ENCODE measurements at places on chromosomes 6 and 20.

DNA sequence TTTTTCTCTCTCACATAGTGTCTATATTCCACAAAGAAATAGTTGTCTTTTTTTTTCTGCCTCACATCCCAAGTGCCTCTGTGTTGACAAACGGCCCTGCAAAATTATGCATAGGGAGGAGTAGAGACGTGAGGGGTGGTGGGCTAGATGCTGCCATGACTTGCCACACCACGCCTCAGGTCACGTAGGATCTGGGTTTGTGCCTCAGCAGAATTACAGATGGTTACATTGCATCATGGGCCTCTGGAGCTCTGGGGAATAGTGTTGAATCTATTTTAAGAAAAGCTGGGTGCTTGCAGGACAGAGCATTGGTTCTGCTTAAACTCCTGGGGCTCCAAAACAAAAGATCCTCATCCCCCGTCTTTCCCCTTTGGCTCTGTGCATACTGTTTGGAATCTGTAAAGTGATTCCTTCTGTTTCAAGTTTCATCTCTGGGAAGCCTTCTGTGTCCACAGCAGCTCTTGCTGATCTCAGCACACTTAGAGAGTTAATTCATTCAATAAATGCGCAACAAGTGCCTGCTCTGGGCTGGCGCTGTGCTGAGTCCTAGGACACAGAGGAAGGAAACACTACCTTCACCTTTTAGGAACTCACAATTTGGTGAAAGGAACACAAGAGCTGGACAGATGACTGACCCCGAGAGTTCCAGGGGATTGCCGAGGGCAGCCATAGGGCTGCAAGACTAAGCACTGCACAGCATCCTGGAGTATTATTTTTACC lies 2.4 kb downstream of the FANCE start:
- DNase-seq, result no peak

GRCh38 chr6:87070741-87071140 lies 24.2 kb downstream of the CGA start:
- DNase-seq, result no peak

GRCh38 chr20:14232650-14233049 lies 104.8 kb downstream of the FLRT3 start:
- DNase-seq, result no peak

GRCh38 chr6:30884521-30885480 lies 482 bp downstream of the DDR1 start:
- DNase-seq, result peak; percentile 38

GRCh38 chr20:37911838-37912281 lies 8.9 kb downstream of the VSTM2L start:
- no peak for DNase-seq

GRCh38 chr20:50172347-50173013 lies 18.1 kb upstream of the CEBPB start:
- no peak for DNase-seq

GRCh38 chr6:111110036-111110435 lies 22.7 kb downstream of the SLC16A10 start:
- no peak for DNase-seq

- no peak for DNase-seq
Measured at GRCh38 chr20:13786143-13786828, 1.5 kb downstream of the NDUFAF5 start.

GRCh38 chr6:136786658-136787057 lies 5.6 kb downstream of the MAP3K5 start:
- no peak for DNase-seq

DNA sequence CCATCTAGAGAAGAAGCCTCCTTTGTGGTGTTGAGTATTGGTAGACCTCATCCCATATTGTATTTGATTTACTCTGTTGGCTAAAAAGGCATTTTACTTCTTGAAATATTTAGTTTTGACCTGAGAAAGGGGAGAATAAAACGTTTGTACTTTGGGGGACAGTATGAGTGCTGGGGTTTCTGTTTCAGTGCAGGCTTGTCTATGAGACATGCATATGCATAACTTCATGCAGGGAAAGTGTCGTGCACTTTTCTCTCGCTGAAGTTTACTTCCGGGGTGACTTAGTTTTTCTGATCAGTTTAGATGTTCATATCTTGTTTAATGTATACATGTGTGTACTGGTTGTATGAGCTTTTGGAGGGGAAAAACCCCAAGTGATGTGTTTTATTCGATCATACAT lies 59.5 kb downstream of the UTRN start:
- no peak for DNase-seq

- DNase-seq, result no peak
Measured at GRCh38 chr6:170253910-170254269, 37.0 kb downstream of the DLL1 start.

- DNase-seq, result peak; percentile 27
Measured at GRCh38 chr6:163814494-163815364, 400.2 kb downstream of the QKI start.

GRCh38 chr6:118872726-118873125 lies 21.2 kb upstream of the ASF1A start:
- no peak for DNase-seq

DNA sequence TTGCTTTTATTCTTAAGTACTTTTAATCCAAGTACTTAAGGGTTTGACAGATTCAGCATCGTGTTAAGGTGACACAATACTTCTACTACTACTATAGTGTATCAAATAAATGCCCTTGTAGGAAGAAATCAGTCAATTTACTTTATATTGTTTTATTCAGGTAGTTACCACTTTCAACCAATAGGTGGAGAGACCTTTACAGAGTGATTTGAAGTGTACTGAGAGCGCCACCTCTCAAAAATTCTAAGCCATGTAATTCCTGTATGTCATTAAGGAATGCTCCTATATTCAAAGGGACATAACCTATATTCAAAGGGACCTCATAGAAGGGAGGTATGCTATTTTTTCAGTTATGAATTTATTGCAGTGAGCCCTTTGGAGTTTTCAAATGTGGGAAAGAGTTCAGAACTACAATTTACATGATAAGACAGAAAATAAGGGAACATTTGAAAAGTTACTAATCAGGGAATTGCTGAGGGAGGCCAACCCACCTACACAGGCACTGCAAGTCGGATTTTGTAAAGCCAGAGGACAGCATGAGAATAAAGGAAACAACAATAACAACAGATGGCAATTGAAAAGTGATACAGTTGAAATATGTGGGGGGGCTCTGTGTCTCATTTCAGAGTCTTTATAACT lies 955.6 kb downstream of the TBC1D32 start:
- DNase-seq, result no peak

DNA sequence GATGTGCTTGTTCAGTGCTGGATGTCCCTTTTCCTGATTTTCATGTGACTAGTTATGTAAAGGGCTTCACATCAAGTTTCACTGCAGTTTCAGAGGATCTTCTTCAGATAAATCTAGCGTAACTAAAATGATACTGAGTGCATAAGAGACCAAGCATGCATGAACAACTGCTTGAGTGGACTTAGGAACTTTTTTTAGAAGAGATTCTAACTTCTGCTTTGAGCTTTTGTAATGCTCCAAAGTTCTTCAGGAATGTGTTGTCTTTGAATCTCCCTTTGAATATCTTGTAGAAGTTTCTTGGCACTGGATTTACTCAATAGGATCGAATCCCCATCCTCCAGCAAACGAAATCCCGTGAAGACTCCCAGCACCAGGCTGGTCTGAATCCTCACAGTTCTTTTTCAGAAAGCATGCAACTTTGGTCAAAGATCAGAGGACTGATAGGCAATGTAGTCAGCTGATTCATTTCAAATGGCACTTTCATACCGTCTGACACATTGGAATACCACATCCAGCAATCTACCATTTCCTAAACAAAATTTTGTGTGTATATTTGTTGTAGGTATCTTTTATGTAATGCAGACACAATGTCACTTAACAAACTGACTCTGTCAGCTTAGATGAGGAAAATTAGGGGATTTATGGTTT lies 33.2 kb downstream of the ENPP1 start:
- no peak for DNase-seq

GRCh38 chr20:14883324-14883723 lies 545.9 kb upstream of the FLRT3 start:
- DNase-seq, result no peak

- DNase-seq, result no peak
Measured at GRCh38 chr6:40888456-40888990, 150.5 kb downstream of the UNC5CL start.

- no peak for DNase-seq
Measured at GRCh38 chr6:165110860-165111259, 198.5 kb downstream of the C6orf118 start.

DNA sequence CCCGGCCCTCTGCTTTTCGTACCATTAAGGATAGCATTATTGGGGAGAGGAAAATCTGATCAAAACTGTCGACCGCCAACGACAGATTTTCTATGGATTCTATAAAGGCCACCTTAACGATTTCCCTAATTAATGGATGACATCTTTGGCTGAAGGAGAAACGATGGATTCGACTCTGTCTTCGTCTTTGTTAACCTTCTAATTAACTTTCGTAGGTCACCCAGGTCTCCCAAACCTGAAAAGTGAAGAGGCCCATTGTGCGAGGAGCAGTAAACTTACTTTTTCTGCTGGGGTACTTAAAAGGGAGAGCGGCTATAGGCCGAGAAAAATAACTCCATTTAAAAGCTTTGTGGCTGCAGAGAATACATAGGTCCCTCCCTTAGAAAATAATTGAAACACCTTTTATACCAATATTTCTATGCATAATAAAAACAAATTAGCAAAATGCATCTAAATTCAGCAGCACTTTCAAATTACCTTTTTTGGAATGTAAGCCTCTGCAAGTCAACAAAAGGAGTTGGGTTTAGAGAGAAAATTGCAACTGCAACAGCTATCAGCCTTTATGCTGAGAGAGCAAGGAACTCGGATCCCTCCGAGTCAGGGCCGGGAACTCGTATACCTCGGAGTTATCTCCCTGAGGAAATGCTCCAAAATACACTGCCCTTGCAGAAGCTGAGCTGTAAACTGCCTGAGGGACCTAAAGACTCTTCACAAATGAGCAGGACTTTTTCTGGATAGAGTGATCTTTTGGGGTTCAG lies 31.4 kb upstream of the NR2E1 start:
- no peak for DNase-seq

- no peak for DNase-seq
Measured at GRCh38 chr20:33160681-33161080, 7.3 kb upstream of the BPIFA2 start.

DNA sequence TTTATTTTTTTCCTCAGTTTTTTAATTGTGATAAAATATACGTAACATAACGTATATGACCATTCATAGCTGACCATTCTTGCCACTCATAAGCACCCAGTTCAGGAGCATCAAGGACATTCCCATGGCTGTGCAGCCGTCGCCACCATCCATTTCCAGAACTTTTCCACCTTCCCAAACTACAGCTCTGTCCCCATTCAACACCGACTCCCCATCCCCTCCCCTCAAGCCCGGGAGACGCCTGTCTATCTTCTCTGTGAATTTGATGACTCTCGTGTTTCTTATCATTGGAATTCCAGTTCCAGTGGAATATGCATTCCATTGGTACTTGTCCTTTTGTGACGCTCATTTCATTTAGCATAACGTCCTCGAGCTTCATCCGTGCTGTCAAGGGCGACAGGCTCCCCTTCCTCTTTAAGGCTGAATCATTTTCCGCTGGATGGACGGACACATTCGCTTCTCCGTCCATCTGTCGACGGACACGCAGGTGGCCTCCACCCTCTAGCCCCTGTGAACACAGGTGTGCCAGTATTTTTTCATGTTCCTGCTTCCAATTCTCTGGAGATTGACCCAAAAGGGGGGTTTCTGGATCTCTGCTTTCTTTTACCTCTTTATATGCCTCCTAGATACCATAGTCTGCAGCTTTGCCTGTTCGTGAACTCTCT lies 88.1 kb downstream of the YTHDF1 start:
- no peak for DNase-seq

GRCh38 chr20:9035126-9035525 lies 33.8 kb upstream of the PLCB4 start:
- DNase-seq, result no peak

DNA sequence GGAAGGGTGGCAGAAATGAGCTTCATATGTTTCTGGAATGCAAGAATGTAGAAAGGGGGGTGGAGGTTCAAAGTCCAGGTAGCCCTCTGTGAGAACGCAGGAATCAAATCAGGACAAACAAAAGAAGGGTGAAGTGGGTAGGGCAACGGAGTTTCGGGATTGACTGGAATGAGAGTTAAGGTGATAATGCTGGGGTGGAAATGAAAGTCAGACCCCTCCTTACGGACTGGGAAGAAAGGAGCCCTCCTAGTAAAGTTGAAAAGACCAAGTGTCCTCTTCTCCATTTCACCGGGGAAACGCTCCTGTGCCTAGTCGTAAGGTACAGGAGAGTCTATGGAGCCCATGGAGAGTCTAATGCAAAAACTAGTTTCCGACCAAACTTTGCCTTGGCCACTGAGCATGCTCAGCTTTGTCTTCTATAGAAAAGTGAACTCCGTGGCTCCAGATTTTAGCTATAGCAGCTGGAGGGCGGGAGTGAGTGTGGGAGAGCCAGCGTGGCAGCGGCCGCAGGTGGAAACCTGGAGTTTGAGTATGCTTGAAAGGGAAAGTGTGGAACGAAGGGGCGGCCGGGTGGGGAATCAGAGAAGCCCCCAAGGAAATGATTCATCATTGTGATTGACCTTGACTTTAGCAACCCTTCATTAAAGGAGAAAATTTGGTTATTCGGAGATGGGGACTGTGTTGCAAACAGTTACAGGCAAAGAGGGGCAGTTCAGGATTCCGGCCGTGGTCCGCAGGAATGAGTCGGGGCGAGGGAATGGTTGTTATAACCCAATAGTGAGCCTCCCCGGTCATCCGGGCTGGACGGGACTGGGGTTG lies 1.3 kb upstream of the LRRC1 start:
- peak; percentile 56 for DNase-seq

DNA sequence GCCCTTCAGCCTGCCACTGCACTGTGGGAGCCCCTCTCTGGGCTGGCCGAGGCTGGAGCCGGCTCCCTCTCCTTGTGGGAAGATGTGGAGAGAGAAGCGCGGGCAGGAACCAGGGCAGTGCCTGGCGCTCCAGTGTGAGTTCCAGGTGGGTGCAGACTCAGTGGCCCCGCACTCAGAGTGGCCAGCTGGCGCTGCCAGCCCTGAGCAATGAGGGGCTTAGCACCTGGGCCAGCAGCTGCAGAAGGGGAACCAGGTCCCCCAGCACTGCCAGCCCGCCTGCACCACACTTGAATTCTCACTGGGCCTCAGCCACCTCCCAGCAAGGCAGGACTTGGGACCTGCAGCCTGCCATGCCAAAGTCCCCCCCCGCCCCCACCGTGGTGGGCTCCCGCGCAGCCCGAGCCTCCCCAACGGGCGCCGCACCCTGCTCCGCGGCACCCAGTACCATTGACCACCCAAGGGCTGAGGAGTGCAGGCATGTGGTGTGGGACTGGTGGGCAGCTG lies 205.9 kb downstream of the CLVS2 start:
- no peak for DNase-seq

DNA sequence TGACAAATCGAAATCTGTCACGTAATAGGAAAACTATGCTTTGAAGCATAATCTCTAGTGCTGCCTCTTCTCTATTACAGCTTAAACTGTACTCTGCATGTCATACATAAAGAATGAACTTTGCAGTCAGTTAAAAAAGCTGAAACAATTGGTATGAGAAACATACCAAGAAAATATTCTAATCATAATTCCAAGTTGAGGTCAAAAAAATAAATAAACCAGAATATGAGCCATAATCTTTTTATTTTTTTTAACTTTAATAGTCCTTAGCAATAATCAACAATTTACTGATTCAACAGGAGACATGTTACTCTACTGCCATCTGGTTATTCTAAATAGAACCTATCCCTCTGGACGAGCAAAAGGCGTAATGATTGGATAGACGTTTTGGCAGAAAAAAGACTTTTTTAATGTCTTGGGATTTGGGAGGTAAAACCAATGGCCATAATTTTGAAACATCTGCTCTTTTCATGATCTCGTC lies 224.4 kb upstream of the FLRT3 start:
- DNase-seq, result no peak

- no peak for DNase-seq
Measured at GRCh38 chr20:60310560-60311349, 352.5 kb downstream of the CDH26 start.

- DNase-seq, result no peak
Measured at GRCh38 chr6:89138173-89138572, 7.7 kb upstream of the PM20D2 start.
